ENCODE measurements at places on chromosomes 16 and 17.

DNA sequence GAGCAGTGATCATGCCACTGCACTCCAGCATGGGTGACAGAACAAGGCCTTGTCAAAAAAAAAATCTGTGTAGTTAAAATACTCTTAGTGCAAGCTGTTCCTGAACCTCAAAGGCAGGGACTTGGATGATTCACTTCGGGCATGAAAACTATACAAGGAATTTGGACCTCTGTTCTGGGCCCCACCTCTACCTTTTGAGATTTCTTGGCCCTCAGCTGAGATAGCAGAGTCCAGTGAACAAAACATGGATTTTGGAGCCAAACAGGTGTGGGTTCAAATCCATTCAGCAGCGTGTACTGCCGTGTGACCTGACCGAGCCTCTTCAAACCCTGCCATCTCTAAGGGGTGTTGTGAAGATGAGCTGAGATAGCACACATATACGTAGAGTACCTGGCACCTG is 6.8 kb downstream of the SLC13A2 start:
- no peak for DNase-seq

- DNase-seq = no peak
Observed at GRCh38 chr16:88685156-88686061, 898 bp downstream of the SNAI3 start.

DNA sequence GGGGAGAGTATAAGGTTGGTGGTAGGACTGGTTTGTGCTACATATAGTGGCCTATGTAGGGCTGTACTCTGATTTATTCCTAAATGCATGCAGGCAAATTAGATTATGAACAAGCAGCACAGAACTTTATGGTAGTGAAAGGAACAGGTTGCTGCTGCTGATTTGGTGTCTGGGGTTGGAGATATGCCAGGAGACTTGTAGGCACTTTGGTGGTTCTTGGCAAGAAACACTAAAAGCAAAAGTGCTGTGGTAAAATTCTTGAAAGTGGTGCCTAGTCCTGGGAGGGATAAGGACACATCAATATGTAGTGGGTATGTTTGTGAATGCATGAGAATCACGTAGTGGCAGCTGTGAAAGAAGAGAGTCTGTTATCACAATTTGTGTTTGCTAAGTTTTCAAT is 2126.0 kb downstream of the TP53TG3F start:
- DNase-seq = no peak

GRCh38 chr16:59634951-59635350 is 900.8 kb upstream of the GOT2 start:
- no peak for DNase-seq

GRCh38 chr16:29850998-29851397 is 12.0 kb downstream of the CDIPT start:
- DNase-seq = no peak

GRCh38 chr17:48011405-48012150 is 26.0 kb downstream of the COPZ2 start:
- DNase-seq = no peak

- DNase-seq = no peak
Observed at GRCh38 chr17:19372866-19373504, 5.3 kb upstream of the MAPK7 start.

GRCh38 chr16:47136099-47136842 is 7.5 kb downstream of the NETO2 start:
- DNase-seq = no peak

GRCh38 chr16:70561623-70562022 is 38.0 kb downstream of the SF3B3 start:
- no peak for DNase-seq

DNA sequence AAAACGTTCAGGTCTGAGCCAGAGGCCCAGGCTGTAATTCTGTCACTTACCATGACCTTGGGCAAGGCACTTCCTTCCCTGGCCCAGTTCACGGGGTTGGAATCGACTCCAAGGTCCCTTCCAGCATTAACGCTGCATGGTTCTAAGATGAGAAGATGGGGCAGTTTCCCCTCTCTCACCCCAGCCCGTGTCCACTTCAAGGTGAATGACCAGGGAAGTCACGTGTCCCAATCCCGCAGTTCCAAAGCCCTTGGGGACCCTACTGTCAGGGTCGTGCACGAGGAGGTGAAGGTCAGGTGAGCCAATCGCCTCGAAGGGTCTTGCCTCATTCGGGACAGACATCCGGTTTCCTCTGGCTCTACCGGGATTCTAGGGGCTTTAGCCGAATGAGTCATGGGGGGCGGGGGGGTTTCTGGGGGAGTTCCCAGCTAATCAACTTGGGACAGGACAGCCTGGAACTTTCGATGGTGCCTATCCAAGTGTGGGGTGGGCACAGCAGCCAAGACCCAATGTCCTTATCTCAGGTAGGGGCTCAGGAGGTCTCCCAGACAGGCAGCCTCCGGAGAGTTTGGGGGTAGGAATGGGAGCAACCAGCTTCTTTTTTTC is 762 bp upstream of the CSF3 start:
- no peak for DNase-seq

- DNase-seq = no peak
Observed at GRCh38 chr17:47693731-47694580, at the start of gene TBKBP1. TBKBP1 (plus strand) TSS chr17:47694161; CDS start chr17:47696113, 1,952 bp downstream.

GRCh38 chr16:8173111-8173644 is 417.1 kb downstream of the TMEM114 start:
- DNase-seq = no peak

GRCh38 chr16:87604634-87605111 is 2.4 kb downstream of the JPH3 start:
- DNase-seq = no peak

DNA sequence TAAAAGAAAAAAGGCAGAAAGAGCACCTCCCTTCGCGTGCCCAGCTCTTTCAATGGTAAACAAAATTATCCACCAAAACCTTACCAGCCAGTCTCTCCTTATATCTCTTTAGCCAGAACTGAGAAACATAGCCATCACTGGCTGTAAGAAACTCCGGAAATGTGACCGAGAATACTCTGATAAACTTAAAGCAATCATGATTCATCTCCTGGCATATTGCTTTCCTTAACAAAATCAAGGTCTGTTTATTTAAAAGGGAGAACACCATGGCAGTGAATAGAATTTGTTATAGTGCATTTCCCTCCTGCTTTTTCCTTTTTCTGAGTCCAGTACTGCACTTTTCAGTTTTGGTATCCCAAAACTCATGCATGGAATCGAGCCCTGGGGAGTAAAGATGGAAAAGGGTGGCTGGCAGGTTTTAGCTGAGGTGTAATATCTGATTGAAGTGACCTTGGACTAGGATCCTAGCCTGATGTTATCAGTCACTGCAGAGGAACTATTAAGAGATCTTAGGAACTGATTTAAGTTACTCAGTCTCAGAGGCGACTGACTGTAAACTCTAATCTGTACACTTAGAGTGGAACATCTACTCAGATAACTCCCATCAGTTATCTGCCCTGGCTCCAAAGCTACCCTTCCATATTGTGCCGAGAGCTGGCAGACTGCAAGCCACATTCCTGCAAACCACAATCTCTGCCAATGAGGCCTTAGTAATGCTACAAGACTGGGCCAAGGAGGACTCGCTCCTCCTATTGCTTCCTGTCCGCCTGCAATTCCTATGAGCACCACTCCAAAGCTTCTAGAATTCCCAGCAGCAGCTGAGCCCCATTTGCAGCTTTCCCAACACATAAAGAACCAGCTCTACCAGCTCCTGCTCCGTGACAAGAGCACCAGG is 7.4 kb upstream of the COX10 start:
- DNase-seq = no peak

DNA sequence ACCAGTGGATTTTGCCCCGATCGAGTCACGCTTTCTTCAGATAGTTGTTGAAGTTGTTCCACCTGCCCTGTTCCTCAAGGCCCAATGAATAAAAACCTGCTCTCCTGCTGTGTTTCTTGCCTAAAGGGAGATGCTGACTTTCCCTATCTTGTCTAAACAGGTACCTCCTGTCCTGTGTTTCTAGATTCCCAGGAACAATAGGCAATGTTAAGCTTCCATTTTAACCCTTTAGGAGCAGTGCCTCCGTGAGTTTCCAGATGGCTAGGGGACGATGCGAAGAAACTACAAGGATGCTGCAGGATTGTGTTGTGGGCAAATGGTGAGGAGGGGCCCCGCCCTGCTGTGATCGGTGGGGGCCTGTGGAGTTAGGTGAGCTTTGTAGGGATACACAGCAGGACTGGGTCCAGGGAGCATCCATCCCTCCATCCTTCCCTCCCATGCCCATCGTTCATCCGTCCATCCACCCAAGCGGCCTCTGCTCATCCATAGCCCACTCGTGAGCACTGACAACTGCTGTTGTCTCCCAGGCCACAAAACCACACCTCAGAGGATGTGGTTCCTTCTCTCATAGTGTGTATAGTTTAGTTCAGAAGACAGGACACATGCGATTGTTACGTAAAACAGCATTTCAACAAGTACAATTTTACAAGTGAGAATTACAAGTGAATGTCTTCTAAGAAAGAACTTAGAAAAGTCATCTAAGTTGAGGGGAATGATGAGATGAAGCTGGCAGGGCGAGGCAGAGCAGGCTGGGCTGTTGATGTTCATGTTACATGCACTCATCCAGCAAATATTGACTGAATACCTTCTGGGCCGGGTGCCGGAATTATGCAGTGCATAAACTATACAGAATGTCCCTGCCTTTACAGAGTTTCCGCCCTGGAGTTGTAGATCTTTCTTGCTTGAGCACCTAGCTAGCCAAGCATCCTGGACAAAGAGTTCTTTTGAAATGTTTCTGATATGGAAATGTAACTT is 5.2 kb downstream of the ARSG start:
- no peak for DNase-seq

GRCh38 chr17:64520359-64520758 is 13.6 kb downstream of the CEP95 start:
- no peak for DNase-seq
